ENCODE measurements at places on chromosomes 6 and 20.

GRCh38 chr20:1005452-1006027, 3.4 kb upstream of the RSPO4 start:
- DNase-seq, result no peak

- DNase-seq, result no peak
These were observed 81.6 kb downstream of the DTD1 start for GRCh38 chr20:18669241-18670019.

- DNase-seq, result no peak
These were observed 813.1 kb downstream of the KIF16B start for GRCh38 chr20:15760001-15760621.

GRCh38 chr6:141195251-141195832, 937.4 kb upstream of the GJE1 start:
- DNase-seq, result no peak

DNA sequence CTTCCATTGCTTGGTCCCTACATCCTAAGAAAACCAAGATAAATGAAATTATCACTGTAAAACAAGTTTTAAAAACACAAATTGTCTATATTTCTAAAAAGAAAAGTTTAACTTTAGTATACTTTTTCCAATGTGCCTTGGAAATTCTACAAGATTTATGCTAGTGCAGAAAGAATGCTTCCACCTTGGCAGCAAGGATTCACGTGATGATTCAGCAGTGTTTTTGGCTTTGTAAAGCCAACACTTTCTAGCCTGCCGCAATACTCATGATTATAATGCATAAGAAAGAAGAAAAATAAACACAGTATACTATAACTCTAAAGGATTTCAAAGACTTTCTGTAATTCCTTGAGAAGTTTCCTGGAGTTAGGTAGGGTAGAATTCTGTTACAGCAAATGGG, 442.7 kb downstream of the TENT5A start:
- DNase-seq, result no peak

DNA sequence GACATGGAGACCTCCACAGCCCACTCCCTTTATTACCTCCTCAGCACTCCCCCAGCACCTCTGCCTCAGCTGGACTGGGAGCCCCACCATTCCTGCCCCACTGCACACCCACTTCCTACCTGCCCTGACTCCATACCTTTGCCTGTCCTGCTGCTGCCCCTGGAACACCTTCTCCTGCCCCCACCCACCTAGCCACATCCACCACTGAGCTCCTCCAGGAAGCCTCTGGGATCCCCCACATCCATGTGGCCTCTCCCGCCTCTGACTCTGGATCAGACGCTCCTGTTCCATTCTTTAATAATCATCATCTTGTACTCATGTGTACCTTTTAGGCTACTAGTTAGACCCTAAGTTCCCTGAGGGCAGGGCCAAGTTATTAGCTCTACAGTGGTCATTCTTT, 2.2 kb upstream of the SDCBP2 start:
- no peak for DNase-seq

DNA sequence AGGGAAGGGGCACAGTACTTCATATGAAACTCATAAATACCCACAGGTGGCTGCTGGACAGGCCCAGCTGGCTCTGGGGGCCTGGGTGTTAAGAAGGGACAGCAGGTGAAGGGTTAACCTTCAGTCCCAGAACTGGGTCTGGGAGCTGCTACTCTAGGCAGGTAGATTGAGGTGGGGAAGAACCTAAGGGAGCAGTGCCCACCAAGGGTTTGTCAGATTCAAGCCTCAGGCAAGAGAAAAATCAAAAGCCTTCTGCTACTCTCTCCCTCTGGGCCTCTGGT, 5.6 kb downstream of the RPL10A start:
- DNase-seq, result no peak

DNA sequence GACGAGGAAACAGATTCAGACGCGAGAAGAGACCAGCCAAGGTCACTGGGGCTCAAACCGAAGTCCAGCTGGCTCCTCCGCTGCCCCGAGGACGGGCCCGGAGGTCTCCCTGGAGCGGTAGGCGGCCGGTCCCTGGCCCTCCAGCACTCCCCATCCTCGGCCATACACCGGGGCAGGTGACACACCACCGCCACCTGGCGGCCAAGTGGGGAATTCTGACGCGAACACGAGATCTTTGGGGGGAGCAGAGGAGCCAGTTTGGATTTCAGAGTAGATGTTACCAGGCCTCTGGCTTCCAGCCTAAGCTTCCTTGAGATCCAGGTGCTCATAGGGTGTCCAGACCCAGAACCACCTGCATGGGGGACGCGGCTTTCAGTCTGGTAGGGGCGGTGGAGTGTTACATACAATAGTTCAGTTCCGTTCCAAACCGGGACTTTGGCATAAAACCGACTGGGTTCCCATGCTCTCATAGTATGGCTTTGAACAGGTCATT, 16.1 kb downstream of the BPIFB1 start:
- DNase-seq, result peak; percentile 44

GRCh38 chr6:24757611-24758010, 17.1 kb upstream of the GMNN start:
- no peak for DNase-seq

DNA sequence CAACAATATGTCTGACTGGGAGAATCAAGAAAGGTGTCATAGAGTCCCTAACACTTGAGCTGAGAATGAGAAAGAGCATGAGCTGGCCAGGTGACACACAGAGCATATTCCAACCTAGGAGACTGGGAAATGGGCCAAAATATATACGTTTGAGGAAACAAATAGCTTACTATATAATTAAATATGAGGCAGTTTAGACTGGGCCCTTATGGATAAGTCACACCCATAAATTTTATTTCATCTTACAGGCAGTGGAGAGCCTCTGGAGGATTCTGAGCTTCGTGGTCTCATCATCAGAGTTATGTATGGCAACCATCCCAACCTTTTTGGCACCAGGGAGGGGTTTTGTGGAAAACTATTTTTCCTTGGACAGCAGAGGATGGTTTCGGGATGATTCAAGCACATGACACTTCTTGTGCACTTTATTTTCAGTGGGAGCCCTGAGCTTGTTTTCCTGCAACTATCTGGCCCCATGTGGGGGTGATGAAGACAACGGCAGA, 12.9 kb upstream of the NQO2 start:
- no peak for DNase-seq

DNA sequence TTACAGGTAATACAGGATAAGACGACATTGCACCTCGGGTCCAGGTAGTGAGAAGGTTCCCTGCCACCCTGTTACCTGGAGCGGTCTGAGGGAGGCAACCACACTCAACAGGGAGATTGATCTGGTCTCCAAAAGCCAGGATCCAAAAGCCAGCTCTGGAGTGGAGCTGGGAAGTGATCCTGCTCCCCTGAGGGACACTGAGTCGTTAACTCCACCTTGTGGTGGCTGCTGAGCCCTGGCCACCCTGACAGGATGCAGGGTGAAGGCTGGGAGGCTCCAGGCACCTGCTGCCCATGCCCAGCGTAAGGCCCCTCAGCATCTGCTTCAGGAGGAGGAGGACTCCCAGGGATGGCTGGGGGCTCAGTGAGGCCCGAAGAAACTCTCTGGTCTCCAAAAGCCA, 38.7 kb upstream of the SLC22A2 start:
- DNase-seq, result no peak

- DNase-seq, result no peak
These were observed 60.3 kb downstream of the RNF217 start for GRCh38 chr6:125022391-125022989.

DNA sequence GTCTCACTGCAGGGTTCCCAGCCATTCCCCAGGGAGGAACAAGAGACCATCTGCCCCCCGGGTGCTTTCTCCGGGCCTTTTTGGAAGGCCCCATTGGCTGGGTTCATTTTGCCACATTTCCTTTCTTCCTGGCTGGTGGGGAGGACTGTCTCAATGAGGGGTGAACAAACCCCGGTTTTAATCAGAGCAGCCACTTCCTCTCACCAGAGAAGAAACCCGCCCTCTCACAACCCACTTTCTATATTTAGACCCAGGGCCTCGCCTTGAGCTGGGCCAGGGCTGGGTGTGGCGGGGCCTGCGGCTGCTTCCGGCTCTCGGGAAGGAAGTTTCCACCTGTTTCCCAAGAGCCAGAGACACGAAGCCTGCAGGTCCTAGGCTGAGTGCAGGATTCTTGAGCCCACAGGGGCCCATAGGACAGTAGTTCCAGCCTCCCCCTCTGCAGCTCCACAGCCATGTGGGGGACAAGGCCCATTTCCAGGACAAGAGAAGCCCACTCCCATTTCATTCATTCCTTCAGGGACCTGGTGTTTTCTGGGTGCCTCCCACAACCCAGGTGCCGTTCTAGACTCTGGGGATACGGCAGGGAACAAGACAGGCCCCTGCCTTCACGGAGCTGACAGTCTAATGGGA, 41.8 kb downstream of the RBM38 start:
- peak; percentile 17 for DNase-seq

GRCh38 chr6:106684011-106684410, 54.6 kb downstream of the QRSL1 start:
- DNase-seq, result no peak

- no peak for DNase-seq
These were observed 109.9 kb upstream of the ASF1A start for GRCh38 chr6:118783931-118784550.

- DNase-seq, result no peak
These were observed 253.0 kb downstream of the TBC1D7 start for GRCh38 chr6:13075141-13075845.

DNA sequence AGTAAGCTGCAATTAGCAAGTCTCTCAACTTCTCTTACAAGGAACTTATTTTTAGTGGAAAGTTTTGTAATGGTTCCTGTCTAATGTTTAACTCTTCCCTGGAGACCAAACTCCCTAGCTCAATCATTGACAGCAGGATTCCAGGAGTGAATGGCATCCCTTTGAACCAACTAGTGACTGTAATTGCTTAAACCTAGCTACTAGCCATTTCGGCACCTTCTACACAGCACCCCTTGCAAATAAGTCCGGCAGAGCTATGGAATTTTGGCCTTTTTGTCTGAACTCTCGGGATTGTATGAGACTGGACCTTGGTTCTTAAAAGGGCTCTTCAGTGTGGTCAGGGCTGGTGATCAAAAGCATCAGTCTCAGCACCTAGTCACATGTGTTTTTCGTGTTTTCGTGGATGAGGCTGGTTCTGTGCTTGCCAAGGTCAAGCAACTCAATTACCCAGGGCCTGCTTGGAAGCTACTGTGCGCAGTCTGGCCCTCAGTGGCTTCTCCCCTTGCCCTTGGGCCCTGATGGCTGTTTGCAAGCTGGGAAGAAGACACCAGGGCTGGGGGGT, 135.3 kb upstream of the NEDD9 start:
- DNase-seq, result no peak

- DNase-seq, result no peak
These were observed 68.3 kb upstream of the EDN1 start for GRCh38 chr6:12221856-12222255.

GRCh38 chr6:135577059-135577538, 79.6 kb upstream of the AHI1 start:
- no peak for DNase-seq

GRCh38 chr6:71197780-71198179, 90.8 kb upstream of the OGFRL1 start:
- DNase-seq, result no peak

- no peak for DNase-seq
These were observed 91.7 kb upstream of the EPB41L1 start for GRCh38 chr20:36062799-36063198.

- no peak for DNase-seq
These were observed 6.4 kb downstream of the CCND3 start for GRCh38 chr6:41935193-41935574.

- DNase-seq, result no peak
These were observed 175.2 kb downstream of the ZDHHC14 start for GRCh38 chr6:157556144-157556645.

- DNase-seq, result no peak
These were observed 32.2 kb downstream of the E2F3 start for GRCh38 chr6:20433929-20434328.

DNA sequence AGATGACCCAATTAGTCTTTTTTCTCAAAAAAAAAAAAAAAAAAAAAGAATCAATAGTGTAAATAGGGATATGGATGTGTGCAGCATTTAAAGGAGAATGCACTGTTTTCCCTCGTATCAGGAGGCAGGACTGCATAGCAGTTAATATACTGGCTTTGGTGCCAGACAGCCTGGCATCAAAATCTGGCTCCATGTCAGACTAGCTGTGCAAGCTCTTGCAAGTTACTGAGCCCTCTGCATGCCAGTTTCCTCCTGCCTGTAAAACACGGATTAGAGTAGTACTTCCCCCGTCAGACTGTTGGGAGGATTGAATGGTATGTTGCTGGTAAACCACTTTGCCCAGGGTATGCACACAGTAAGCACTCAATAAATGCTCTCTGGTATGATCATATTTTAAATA, 594.2 kb upstream of the CHD6 start:
- DNase-seq, result no peak

DNA sequence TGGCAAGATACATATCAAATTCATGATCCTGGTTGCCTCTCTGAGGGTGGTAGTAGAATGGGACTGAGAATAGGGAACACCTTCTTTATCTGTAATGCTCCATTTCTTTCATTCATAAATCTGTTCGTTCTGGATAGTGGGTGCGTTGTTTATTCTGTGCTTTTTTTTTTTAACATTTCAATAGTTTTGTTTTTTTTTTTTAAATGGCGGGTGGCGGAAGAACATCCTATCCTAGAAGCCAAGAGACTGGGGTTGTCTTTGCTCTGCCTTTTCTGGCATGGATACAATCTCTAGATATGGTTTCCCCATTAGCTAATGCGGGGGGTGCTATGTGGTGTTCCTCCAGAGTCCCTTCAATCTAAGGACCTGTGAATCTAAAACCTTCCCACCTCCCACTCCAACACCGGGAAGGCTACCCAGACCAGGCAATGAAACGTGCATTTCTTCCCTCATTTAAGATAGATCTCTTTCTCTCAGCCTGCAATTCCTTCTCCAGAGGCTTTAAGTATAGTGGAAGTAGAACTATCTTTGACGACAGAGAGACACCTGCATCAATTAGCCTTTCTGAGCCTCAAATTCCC, 883 bp upstream of the CCDC28A start:
- no peak for DNase-seq

All from stimulated activated CD4-positive, alpha-beta T cell treated with anti-CD3 and anti-CD28 coated beads, Interleukin-1b, Interleukin-23, amount 100 ng/mL, for 1 hour (primary cell).